ENCODE measurements at places on chromosomes 3 and 15. TPM values are rescaled to one million over a fixed set of nuclear protein-coding genes. Genes with fewer than 3 reads are reported as not detected.

Gene SOX14
- total RNA-seq = not detected

Gene LTF
- total RNA-seq = 3.7 TPM

Gene PARP6
- 47.4 TPM for total RNA-seq

Gene MINAR1
- 43.0 TPM for total RNA-seq

Gene ADAMTS17
- total RNA-seq = 3.2 TPM

Gene TMC3
- total RNA-seq = not detected

Gene NOX5
- total RNA-seq = 0.69 TPM

Gene ITPKA
- 3.9 TPM for total RNA-seq

Gene KNG1
- total RNA-seq = 0.32 TPM

Gene GALNT15
- total RNA-seq = 16.0 TPM

Gene PLSCR5
- total RNA-seq = not detected

DNA sequence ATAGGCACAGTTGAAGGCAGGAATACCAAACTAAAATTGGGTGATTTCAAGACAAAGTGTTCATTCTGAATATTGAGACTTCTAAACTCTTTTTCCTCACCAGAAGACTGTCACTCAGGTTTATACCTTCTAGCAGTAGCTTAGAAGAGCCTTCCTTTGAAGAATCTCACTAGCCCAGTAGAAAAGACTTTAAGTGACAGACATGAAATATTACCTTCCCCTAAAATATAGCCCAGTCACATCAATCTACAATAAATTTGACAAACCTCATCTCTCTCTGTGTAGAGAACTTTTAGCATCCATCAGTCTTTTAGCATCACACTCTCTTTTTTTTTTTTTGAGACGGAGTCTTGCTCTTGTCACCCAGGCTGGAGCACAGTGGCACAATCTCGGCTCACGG is 97.5 kb downstream of the HERC1 start:
- no peak for DNase-seq

- DNase-seq = no peak
Observed at GRCh38 chr15:79161837-79162508, 71.4 kb upstream of the RASGRF1 start.

GRCh38 chr3:32379831-32380500 is 11.7 kb upstream of the CMTM7 start:
- no peak for DNase-seq

DNA sequence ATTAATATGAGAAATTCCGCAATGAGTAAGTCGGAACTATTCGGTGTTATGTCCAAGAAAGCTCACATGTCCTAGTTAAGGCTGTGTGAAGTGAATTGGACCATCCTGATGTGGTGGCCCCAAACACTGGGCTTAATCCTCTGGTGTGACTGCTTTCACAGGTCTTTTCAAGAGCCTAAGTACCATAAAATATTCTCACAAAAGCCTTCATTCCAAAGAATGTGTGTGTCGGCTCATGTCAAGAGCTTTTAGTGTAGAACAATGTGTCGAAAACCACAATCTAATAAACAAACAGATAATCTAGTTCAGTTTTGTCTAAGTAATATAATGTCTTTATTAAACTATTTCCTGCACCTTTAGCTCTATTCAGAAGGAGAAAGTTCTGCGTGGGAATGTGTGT is 311.4 kb downstream of the LPP start:
- no peak for DNase-seq

GRCh38 chr3:69095636-69096035 is 10.9 kb downstream of the ARL6IP5 start:
- DNase-seq = peak; percentile 60

DNA sequence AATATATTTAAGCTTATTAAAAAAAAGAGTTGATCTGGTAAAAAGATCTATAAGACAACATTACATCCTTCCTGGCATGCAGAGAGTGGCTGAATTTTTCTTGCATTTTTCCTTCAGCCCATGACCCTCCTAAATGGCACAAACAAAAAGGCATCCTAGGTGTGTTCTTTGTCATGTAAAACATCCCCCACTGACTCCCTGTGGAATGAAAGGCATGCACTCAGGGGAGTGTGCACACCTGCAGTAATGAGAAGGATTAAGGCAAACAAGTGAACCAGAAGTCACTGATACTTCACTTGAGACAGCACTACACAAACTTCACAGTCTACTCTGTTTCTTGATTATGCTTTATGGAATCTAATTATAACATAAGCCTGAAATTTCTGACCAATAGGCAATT is 195.0 kb downstream of the RBMS3 start:
- DNase-seq = no peak

GRCh38 chr15:29518442-29518841 is 248.8 kb upstream of the NSMCE3 start:
- DNase-seq = peak; percentile 13

- no peak for DNase-seq
Observed at GRCh38 chr3:45844616-45845015, 2.7 kb upstream of the LZTFL1 start.

GRCh38 chr3:118425272-118425837 is 609.3 kb downstream of the IGSF11 start:
- no peak for DNase-seq

GRCh38 chr3:5729852-5730251 is 542.3 kb downstream of the EDEM1 start:
- DNase-seq = no peak

DNA sequence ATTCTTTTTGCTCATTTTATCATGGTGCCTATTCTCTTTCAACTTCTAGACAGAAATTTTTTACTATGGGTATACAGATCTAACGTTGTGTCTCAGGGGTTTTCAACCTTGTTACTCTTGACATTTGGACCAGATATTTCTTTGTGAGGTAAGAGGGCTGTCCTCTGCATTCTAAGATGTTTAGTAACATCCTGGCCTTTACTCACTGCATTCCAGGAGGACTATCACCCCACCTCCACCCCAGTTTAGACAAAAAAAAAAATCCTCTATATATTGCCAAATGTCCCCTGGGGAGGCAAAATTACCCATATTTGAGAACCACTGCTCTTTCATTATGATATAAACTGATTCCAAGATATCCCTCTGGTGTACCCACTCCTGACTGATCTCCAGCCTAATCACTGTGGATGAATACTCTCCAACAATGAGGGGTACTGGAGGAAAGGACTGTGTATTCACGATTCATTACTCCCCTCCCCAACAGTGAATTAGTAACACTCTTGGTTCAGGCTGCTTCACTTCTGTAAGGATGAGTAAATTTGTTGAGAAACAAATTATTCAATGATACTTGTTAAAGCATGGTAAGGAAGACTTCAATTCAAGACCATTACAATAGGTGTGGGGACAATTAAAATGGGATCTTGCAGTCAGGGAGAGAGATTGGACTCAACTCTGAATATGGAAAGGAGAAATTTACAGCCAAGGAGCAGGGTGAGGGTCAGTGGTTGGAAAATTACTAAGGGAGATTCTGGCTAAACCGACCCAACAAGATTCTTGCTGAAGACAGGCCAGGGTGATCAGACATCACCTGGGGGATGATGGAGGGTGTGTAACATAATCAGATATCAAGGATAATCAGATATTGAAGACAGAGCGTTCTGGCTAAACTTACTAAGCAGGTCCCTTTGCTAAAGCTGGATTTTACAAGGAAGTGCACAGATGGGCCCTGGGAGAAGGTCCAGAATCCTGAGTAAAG is 123.8 kb upstream of the DAZL start:
- DNase-seq = no peak

- no peak for DNase-seq
Observed at GRCh38 chr3:5006755-5007202, 27.5 kb downstream of the BHLHE40 start.

- DNase-seq = no peak
Observed at GRCh38 chr3:134606033-134607025, 44.5 kb downstream of the KY start.

DNA sequence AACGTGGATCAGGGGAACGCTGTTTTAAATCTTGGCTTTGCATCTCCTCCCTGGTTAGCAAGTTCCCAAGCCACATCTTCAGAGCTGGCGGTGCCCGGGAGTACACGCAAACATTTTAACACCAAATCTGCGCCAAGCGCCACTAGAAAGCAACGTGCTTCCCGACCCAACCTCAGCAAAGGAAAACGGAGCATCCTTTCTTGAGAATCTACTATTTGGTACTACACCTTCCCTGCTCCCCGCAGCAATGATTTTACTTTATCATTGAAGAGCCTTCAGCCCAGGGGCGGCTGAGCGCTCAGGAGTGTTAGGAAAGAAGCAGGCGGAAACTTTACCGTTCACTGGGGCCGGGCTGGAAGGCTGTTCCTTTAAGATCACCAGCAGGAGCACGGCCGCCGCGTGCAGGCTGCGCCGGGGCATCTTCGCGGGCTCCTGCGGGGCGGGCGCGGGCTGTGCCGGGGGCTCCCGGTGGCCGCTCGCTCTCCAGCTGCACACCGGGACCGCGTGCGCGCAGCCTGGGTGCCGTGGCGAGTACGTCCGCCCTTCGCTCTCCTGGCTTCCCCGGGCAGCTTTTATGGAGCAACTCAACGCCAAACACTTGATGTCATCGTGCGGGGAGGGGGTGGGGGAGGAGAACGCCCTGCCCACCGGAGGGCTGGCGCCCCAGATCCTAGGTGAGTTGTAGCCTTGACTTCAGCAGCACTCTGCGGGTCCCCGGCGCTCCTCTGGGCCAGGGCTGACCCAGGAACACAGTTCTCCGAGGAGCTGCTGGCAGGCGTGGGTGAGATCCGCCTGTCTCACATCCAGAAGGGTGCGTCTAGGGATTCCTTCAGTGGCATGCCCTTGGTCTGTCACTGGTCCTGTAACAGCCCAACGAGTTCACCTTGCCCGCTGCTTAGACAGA is at the start of gene CA12:
Gene CA12 (minus strand): TSS at position 546 of the 904 bp plus-strand sequence. CDS start 126 bp downstream, at position 420.
- DNase-seq = no peak

GRCh38 chr3:197186887-197187588 is 111.4 kb downstream of the DLG1 start:
- DNase-seq = no peak

DNA sequence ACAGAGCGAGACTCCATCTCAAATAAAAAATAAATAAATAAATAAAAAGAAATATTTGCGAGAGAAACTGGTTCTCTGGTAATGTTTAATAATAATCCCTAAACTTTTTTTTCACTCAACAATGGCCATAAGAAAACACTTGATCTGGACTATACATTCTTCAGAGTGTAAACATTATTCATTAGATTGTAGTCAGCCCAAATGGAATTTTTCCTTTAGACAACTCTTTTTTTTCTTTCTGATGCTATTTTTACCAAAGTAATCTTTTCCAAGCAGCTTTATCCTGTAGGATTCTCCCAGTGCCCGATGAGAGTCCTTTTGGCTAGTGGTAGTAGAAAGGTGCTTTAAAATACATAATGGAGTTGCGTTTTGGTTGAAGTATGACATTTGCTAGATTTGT is 90.4 kb downstream of the NEDD4 start:
- no peak for DNase-seq

DNA sequence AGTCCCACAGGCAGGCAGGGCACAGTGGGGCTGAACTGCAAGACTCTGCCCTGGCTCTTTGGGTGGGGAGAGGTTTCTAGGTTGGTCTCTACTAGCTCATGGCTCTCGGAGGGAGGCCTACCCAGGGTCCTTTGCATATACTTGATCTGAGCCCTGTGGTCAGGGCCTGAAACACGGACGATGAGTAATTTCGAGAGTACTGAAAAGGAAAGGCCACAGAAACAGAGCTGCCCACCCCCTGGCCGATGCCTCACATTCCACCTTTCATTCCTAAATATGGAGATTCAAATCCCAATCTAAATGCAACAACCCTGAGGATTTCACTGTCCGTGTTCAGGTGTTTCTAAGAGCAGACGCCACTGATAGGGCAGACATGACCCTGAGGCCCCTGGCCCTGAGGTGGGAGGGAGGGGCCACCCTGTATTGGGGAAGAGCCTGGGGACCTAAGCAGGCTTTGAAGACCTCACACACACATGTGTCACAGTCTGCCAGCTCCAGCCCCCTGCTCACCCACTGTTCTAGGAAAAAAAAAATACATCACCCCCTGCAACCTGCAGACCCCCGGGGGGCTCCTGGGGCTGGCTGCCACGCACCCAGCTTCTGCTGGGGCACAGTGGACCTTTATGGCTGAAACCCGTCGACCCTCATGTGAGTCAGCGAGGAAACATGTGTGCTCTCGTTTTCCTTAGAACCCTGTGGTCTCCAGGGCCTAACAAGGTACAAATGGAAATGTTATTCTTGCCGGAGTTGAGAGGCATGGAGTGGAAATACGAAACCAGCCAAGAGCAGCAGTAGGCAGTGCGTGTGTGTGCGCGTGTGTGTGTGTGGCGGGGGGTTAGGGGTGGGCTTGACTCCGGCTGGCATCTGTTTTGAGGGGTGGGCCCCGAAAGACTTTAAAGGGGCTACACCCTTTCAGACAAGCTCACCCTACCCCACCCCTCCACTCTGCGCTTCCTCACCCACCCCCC is 112.7 kb downstream of the CHSY1 start:
- no peak for DNase-seq

DNA sequence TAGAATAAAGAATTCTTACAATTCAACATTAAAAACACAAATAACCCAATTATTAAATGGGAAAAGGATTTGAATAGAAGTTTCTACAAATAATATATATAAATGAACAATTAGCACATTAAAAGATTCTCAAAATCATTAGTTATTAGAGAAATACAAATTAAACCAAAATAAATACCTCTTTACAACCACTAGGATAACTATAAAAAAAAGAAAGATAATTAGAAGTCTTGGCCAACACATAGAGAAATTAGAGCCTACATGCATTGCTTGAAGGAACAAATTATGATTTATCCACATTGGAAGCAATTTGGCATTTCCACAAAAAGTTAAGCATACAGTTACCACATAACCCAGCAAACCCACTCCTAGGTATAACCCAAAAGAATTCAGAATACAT is 502.3 kb upstream of the UBE2E2 start:
- DNase-seq = no peak

DNA sequence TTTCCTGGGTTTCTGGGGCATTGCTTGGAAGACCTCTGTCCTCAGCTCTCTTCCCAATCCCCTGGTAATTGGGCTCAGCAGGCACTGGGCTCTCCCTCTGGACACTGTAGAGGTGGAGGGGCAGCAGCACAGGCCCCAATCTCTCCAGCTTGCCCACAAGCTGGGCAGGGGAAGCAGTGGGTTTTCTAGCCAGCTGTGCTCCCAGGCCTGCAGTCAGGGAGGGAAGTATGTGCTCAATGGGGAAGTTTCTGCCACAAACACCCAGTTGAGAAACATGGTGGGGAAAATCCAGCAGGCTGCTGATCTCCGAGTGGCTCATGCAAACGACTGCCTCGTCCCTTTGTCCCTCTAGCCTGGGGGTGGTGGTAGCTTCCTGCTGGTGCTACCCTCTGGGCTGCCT is 12.8 kb upstream of the RFT1 start:
- no peak for DNase-seq

- DNase-seq = peak; percentile 50
Observed at GRCh38 chr3:123653221-123653682, 68.4 kb upstream of the HACD2 start.

- DNase-seq = no peak
Observed at GRCh38 chr3:89411201-89411600, 303.8 kb downstream of the EPHA3 start.

Data from adrenal gland (tissue), 19 donors.